ENCODE measurements at places on chromosomes 2 and 18.

DNA sequence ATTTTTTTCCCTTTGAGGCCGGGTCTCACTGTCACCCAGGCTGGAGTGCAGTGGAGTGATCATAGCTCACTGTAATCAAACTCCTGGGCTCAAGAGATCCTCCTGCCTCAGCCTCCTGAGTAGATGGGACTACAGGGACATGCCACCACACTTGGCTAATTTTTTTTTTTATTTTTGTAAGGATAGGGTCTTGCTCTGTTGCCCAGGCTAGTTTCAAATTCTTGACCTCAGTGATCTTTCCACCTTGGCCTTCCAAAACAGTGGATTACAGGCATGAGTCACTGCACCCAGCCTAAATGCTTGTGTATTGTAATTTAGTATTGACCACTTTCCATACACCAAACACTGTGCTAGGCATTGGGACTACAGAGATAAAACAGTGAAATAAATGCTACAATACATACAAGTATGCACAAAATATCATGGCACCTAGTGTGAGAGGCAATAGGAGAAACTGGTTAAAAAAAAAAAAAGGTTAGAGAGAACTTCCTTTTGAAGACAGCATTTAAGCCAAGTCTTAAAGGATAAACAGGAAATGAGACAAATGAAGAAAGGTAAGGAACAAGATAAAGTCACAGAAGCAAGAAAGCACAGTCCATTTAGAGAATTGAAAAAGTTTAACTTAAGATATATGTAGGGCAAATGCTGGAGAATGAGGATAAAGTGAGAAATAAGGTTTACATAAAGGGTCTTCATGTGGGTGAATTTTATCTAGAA lies 113.4 kb downstream of the GORASP2 start:
- DNase-seq: no peak

DNA sequence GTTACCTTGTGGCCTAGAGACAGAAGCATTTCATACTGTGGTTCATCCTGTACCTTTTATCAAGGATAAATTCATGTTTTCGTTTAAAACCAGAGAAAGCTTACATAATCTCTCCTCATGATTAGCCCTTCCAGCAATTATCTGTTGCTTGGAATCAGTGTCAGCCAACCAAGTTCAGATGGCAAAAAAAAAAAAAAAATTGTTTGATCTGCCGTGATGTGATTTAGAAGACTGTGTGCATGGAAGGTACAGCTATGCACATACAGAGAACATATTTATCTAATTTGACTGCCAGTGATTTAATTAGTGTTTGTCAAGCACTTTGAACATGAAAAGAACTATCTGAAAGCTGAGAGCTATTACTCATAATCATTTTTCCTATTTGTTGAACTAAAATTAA lies 180.9 kb downstream of the ZEB2 start:
- no peak for DNase-seq

DNA sequence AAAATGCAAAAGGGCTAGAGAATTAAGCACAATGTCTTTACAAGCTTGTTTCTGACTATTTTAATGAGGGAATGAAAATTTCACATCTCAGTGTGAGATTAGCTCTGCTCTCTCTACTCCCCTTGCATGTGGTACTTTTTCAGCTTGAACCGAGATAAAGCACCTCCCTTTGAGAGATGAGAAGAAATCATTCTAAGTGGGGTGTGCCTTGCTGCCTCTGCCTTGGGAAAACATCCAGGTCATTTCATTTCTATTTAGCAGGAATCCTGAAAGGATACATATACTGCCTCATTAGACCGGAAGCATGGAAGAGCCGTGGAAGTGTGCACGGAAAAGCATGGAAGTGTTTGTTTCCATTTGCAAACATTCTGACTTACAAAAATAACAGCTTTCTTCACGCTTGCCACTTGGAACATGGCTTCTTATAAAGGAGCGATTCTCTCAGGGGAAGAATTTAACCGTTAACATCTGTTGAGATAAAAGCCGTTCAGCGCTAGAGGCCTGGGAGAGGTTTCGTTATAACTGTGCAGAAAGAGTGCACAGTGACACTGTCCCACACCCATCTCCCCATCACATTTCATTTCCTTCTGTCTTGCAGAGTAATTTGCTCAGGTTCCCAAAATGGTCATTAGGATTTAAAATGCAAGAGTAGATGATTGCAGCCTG lies 16.7 kb downstream of the NOSTRIN start:
- DNase-seq: no peak

GRCh38 chr2:176405477-176405876 lies 136.2 kb downstream of the MTX2 start:
- no peak for DNase-seq

DNA sequence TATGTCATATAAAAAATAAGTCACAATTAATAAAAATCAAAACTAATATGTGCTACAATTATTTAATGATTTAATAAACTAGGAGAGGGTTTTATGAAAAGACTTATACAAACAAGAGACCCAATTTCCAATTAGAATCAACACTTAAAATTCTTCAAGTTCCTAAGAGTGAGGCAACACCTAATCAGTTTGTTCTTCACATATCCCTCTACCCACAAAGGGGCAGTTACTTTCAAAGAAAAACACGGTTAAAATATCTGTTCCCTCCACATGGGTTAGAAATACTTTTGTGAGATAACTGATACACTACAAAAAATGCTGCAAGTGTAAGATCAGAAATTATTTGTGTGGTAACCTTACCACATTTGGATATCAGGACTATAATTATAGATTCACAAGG lies 357.0 kb downstream of the ERBB4 start:
- no peak for DNase-seq

DNA sequence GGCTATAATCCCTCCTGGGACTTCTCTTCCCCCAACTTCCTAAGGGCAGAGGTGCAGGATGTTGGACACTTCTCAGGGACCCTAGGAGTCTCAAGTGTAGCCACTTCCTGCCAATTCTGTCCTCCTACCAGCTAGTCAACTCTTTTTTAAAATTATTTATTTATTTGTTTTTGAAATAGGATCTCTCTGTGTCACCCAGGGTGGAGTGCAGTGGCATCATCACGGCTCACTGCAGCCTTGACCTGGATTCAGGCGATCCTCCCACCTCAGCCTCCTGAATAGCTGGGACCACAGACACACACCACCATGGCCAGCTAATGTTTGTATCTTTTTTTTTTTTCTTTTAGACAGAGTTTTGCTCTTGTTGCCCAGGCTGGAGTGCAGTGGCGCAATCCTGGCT lies 11.5 kb downstream of the SFTPB start:
- no peak for DNase-seq

- no peak for DNase-seq
Observed at GRCh38 chr18:28366676-28367075, 189.7 kb upstream of the CDH2 start.

DNA sequence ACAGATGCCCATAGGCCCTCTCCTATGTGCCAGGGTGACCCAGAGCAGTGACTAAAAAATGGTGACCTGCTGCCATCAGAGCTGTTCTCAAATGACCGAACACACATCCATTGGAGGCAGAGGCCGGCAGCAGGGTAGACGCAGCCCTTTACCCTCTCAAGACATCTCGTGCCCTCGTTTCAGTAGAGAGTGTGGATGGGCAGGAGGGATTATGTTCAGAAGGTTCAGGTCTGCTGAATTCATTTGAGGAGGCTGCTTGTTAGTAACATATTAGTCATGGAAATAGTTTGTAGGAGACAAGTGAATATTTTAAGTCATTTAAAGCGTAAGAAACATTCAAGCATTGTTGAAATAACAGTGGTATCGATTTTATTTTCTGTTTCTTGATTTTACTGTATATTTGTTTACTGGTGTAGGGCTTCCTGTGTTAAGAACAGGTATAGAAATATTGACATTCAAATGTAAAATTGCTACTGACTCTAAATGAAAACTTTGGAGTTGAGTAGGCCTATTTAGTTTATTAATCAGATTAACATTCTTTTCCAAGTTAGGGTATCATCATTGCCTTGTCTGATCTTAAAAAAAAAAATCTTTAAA lies 82.6 kb downstream of the ZNF532 start:
- DNase-seq: no peak

DNA sequence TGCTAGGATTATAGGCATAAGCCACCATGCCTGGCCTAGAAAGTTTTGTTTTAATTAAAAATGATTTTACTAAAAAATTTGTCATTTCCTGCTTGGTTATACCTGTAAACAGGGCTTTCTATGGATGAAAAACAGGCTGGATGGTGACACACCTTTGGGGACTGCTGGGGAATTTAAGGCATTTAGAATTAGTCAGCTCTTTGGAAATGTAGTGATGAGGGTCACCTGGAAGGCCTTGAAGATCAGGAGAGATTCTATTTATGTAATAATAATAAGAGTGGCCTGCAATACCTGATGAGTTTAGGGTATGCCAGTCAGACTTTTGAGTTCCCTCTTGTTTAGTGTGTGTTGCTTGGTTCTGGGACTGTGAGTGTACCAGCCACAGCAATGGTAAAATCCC lies 51.1 kb downstream of the RALBP1 start:
- no peak for DNase-seq

DNA sequence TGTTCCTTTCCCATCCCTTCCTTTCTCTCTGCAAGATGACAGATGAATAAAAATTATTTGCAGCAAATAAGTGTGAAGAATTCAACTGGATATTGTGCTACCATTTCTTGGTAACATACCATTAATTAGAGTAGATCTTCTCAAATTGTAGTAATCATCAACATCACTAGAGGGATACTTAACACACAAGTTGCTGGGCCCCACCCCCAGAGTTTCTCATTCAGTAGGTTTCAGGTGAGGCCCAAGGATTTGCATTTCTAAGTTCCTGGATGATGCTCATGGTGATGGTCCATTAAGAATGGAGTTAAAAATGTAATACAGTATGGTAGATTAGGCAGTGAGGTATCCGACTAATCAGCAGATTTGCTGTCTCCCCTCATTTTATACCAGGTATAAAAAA lies 594.0 kb downstream of the ERBB4 start:
- DNase-seq: no peak

- no peak for DNase-seq
Observed at GRCh38 chr18:21004726-21005125, 106.9 kb downstream of the ROCK1 start.

GRCh38 chr2:99249951-99250350 lies 5.5 kb downstream of the LYG2 start:
- no peak for DNase-seq

GRCh38 chr2:165891943-165892342 lies 61.6 kb downstream of the TTC21B start:
- no peak for DNase-seq

DNA sequence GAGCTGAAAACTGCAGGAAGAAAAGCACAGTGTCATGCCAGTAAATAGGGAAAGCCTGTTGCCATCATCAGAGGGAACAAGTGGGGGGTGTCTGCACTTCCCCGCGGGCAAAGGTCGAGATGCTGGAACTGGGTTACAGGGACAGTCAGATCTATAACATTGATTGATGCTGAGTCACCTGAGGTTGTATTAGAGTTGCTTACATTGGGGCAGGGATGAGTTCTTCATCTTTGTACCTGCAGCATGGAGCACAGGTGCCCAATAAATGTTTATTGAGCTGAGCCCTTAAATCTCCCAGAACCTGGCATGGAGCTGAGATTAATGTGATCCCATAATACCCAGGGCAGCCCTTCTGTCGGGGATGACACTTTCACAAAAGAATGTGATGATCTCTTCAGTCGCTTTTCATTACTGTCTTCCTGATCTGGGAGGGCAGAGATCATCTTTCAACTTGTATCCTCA lies 5.9 kb upstream of the RNF152 start:
- no peak for DNase-seq

DNA sequence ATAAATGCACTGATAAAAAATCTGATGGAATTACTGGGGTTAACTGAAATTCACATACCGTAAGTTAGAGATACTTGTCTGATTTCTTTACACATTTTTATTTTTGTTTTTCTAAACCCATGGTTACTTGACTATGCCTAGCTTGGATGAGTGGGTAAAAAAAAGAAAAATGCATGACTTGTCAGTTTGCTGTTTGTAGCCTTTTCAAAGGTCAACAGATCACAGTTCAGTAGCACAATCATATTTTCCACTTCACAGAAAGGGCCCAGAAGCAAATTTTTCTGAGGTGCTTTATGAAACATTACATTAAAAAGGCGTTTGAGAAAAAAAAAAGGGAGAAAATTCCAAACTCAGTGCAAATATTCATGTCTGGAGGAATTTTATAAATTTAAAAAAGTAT lies 16.4 kb downstream of the SLC16A14 start:
- no peak for DNase-seq

GRCh38 chr2:111952871-111953452 lies 54.6 kb downstream of the MERTK start:
- no peak for DNase-seq
